ENCODE measurements at places on chromosomes 1 and 21.

- DNase-seq, result no peak
Observed at GRCh38 chr1:40185951-40186864, 25.0 kb downstream of the RLF start.

- no peak for DNase-seq
Observed at GRCh38 chr1:26887125-26887524, 3.0 kb downstream of the GPN2 start.

DNA sequence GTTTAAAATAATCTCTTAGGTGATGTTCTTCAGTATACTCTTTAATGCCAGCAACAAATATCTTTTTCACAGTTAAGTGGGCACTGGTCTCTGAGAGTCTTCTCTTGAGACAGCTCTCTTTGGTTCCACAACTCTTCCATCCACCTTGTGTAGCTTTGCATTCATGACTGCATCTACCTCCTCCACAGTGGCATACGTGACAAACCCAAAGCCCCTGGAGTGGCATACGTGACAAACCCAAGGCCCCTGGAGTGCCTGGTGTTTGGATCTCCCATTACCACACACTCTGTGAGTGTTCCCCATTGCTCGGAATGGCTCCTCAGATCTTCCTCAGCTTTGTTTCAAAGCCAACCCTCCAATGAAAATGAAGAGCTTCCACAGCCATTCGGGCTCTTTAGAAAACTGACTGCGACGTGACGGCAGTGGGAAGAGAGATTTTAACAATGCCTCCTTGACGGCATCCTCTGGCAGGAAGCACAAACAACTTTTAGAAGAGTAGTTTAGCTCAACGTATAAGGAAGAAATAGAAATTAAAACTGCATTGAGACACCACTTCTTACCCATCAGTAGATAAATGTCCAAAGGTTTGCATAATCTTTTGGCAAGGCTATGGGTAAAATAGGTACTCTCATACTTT is 45.8 kb downstream of the SLC30A7 start:
- no peak for DNase-seq

DNA sequence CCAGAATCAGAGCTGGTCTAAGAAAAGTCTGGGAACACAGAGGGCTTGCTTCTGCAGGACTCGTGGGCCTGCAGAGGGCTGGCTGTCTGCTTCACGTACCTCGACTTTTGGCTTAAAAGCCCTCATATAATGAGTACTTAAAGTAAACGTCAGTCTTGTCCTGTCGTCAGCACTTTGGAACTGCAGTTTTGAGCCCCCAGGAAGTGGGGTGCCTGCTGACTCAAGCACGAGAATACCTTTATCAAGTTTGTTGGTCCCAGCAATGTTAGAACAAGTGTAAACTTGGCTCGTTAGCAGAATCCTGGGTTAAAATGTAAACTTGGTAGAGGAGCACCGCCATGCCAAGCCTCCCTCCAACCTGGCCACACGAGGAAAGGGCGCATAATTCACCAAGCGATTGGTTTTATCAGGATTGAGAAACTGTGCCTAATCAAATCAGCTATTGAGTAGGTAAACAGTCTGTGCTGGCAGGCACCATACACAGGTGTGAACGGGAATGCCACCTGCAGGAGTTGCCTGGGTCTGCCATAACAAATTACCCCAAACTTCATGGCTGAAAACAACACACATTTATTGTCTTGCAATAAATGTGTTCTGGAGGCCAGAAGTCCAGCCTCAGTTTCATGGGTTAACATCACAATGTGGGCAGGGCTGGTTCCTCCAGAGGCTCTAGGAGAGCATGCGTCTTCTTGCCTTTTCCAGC is 45.0 kb upstream of the FHAD1 start:
- DNase-seq, result no peak

DNA sequence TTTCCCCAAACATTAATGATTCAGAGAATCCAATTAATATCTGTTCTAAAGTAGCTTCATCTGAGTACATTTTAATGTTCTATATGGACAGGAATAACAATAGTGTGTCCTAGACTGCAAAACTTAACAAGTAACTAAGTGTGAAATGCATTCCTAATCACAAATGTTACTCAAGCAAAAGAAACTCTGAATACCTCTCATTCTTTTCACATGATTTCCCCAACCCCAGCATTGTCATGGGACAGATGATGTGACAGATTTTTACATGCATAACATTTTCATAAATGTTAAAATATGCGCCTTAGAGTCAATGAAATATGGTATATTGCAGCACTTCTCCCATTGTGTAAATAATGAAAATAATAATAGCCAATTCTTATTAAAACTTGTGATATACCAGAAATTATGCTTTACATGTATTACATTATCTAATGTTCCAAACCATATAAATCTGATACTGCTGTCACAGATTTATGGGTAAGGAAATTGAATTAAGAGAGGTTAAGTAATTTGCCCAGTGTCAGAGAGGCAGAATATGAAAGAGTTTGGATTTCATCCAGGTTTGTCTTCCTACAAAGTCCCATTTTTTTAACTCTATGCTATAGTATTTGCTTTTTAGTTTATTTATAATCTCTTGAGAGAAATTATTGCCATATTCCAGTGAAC is 269.4 kb downstream of the LRRC7 start:
- DNase-seq, result no peak

Data from esophagus squamous epithelium (tissue), 5 donors.